ENCODE measurements at places on chromosomes 4 and X.

- no peak for DNase-seq
Measured at GRCh38 chr4:121057466-121057922, 14.8 kb downstream of the NDNF start.

GRCh38 chr4:141283563-141283962 is 62.9 kb downstream of the ZNF330 start:
- no peak for DNase-seq

DNA sequence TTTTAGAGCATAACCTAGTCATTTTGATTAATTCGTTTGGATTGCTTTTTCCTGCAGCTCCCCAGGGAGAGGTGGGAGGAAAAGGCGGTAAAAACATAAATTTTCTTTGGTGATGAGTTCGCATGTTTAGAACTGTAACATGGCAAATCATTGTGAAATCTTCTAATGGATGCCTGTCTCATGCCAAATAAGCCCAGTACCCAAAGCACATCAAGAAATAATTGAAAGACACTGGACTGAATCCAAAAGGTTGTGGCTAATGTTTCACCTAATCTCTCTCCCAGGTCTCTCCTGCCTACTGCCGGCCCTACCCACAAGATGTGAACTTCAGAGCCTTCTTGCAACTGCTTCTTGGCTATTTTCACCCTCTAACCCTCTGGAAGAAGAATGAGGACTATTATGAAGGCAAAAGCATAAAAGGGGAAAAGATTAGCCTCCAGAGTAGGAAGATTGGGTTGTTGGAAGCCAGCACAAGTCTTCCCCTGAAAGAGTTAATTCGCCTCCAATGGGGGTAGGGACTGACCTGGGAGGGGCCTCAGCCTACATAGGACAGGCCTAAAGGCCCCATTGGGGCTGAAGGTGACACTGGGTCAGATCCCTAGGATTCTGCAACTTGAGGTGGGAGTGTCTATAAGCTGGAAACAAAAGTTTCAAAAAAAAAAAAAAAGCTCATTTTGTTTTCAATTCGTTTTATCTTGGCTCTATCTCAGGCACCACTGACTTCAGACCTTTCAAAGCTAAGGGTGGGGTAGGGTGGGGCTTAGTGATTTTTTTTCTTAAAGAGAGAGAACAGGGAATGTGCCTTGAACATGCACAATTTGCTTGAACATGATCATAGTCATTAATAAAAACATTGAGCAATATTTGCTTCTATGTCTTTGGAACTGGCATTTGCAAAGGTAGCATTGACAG is 278.6 kb upstream of the KLF3 start:
- DNase-seq: no peak

DNA sequence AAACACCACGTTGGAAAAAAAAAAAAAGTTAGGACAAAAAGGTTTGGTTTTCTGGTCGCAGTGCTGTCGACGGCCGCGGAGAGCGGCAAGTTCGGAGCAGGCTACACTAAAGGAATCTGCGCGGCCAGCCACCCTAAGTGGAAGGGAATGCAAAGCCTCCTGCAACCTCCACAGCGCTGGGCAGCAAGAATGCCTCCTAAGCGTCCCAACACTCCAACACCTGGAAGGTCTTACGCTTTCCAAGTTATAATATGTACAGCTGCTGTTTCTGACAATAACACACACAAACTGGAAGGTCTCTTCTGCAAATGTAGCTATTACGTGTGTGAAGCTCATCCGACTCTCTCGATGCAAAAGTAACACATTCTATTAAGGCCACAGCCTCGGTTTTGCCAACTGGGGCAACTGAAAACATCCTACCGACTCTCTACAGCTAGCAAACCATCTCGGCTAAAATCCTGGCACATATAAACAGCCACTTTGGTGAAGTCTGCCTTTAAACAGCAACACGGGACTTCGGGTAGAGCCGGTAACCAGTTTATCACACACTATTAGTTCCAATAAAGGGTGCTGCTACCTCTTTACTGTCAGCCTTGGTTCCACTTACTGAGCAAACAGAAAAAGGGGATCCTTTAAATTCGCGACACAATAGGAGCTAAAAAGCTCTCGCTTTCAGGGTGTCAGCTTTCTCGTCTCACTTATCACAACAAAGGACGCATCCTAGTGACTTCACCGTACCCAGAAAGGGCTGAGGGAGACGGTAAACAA is 895 bp downstream of the SMIM14 start:
- peak; percentile 17 for DNase-seq

DNA sequence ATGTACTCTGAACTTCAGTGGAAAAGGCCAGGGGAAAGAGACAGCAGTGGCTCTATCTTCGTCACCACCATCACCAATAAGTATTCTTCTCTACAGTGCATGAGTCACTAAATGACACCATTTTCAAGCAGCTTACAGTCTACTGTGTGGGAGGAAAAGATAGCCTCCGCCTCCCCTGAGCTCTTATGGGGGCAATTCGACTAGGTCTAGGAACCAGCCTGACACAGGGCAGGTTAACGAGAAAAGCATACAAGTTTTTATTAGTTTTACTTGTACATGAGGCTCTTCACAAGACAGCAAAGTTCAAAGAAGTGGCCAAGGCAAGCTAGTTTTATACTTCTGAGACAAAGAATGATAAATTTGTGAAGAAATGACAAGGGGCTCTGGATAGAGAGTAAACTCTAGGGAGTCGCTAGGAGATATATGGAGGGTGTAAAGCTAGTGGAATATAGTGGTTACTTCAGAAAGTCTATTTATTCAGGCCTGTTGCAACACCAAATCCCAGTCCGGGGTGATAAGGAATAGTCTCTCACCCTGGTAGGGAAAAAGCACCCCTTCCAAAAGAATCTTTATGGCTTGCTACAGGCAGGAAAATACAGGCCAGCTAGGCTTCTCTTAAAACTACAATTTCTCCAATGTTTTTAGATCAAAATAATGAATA is 49.7 kb downstream of the SCD5 start:
- no peak for DNase-seq

- no peak for DNase-seq
Measured at GRCh38 chrX:46341767-46342322, 203.4 kb downstream of the ZNF674 start.

DNA sequence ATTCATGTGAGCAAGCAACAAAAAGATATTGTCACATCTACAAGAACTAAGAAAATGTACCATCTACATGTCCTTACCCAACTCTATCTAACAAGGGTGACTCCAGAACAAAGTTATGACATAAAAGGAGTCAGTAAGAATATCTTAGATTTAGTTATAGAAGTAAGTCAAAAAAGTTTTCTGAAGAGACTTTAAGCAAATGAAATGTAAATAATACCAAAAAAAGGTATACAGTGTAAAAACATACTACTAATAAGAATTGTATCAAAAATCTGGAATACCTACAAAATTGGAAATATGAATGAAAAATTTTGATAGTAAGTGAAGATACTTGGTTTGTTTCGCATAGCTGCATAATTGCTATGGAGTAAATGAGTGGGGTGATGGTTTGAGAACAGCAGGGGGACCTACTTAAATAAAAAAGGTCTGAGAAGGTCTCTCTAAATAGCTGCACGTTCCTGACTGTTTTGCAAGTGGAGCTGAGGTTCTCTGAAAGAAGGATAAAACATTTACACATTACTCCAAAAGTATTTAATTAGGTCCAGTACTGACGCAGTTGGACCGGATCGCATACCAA is 51.0 kb upstream of the ENPP6 start:
- no peak for DNase-seq

- no peak for DNase-seq
Measured at GRCh38 chr4:176781739-176782100, 11.0 kb downstream of the VEGFC start.

GRCh38 chr4:159515314-159516025 is 412.6 kb downstream of the RAPGEF2 start:
- DNase-seq: no peak

- DNase-seq: no peak
Measured at GRCh38 chr4:83631066-83631465, 95.2 kb downstream of the GPAT3 start.

- no peak for DNase-seq
Measured at GRCh38 chr4:70632028-70632427, 3.5 kb downstream of the ENAM start.

DNA sequence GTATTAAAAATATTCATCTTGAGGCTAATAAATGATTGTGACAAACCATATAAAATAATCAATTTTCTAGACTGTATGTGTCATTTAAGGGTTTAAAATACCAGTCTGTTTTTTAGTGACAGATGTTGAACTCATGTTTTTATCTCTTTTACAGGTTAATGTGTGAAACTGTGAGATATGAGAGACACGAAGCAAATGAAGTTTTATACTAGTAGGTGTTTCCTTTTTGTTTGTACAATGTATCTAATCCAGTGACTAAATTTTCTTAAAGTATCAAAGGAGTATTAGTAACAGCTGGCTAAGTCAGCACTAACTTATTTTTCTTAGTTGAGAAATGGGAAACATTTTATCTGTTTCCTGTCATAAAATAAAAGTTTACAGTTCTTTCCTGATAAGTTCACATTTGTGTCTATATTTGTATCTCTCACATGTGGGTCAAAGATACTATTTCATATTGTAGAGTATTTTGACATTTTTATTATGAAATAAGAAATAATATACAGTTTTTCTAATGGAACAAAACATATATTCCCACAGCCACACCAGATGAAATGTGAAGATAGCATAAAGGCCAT is 90.3 kb downstream of the RAPGEF2 start:
- DNase-seq: no peak

GRCh38 chrX:23372220-23372902 is 37.7 kb downstream of the PTCHD1 start:
- no peak for DNase-seq

DNA sequence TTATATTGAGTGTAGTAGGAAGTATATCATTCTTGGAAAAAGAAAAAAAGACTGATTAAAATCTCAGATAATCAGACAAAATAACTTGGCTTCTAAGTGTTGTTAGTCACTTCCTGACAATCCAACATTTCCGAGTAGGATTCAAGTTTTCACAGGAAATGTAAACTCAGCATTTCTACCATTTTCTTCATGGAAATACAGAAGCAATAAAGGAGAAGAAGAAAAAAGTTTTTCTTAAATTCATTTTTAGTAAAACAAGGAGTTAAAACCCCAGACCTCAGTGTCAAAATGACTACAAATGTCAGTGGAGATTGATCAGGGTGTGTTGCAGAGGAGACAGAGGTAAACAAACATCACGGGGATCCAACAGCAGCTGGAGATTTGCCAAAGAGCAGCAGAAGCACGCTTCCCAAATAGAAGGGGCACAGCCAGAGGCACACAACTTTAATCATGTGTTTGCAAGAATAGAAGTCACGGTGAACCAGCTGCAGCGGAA is 129.3 kb upstream of the FAM9B start:
- DNase-seq: peak; percentile 7

DNA sequence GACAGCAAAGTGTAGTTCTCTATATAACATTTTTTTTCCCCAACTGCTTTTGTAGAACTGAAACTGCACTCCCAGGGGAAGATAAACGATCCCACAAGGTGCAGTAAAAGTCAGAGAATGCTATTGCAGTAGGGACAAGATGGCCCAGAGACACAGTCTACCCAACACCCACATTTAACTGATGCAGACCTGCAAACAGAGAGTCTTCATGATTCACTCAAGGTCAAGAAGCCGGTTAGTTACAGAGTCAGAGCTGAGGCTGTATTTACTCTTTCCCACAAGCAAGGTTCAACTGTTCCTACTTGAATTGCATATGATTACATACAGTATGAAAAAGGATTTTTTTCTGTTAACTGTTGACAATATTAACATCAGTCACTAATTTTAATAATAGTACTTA is 654.6 kb downstream of the IL1RAPL1 start:
- no peak for DNase-seq

DNA sequence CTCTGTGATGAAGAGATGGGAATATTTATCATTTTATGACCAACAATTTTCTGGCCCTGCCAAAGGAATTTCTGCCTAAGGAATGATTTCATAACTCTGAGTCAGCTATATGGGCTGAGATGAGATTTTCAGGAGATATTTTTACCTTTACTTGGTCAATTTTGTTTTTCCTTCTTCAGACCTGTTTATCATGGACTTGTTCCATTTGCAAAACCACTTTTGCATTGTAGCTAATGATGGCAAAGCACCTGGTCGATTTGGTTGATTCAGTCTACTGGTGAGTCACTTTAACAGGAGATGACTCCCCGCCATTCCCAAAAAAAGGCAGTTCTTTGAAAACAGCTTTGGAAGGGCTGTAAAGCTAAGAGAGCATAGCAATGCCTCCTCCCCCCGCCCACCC is 53.3 kb downstream of the TEX13A start:
- no peak for DNase-seq

- DNase-seq: no peak
Measured at GRCh38 chr4:138263247-138263816, 21.2 kb upstream of the SLC7A11 start.

DNA sequence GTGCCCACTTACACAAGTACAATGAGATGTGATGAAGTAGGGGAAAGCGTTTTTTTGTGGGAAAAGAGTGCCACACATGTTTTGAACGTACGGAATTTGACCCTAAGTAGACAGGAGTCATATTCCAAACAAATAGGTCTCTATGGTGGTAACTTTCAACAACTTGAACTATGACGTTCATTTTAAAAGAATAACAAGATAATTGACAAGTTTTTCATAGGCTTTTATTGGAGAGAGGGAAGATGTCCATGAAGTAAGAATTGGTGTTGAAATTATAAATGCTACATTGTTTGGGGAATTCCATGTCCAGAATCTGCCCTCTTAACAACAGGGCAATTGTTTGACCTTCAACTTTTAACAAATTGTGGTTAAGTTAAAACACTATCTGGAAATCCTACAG is 126.5 kb downstream of the GASK1B start:
- no peak for DNase-seq

GRCh38 chrX:101397779-101398178 is 7.0 kb downstream of the RPL36A start:
- DNase-seq: no peak

GRCh38 chr4:175109933-175110332 is 191.8 kb downstream of the ADAM29 start:
- DNase-seq: no peak

DNA sequence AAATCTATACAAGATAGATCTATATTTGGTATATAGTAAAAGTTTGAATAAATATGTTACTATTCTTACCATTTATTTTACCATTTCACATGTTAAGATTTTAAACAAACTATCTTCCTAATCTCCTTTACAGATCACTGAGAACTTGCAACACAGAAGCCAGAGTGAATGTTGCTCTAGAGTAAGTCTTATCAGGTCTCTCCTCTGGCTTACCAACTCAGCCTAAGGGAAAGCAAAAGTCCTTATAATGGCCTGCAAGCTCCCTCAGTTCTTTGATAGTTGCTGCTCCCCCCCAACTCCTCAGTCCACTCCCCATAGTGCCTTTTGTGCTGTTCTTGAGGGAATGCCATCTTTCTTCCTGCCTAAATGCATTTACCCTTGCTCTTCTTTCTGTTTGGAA is 25.7 kb upstream of the SLC7A11 start:
- DNase-seq: no peak

DNA sequence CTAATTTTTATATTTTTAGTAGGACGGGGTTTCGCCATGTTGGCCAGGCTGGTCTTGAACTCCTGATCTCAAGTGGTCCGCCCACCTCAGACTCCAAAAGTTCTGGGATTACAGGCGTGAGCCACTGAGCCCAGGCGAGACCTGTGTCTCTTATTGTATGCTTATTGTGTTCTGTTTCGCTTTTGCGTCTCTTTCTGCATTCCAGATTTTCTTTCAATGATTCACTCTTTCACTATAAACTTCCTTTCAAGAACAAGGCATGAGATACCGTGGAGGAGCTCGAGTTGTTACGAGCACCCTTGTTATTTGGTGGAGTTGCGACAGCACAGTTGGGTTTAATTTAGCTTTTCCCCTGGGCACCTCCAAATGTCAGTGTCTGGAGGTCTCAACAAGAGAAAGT is 366.7 kb upstream of the FAT1 start:
- DNase-seq: no peak

- DNase-seq: peak; percentile 7
Measured at GRCh38 chrX:11381464-11381863, 88.3 kb downstream of the AMELX start.
